ENCODE measurements at places on chromosomes 4 and X. TPM values are rescaled to one million over a fixed set of nuclear protein-coding genes. Genes with fewer than 3 reads are reported as not detected.

Gene ABCG2
- total RNA-seq: 45.6 TPM

Gene PPEF1
- under 0.01 TPM for total RNA-seq

DNA sequence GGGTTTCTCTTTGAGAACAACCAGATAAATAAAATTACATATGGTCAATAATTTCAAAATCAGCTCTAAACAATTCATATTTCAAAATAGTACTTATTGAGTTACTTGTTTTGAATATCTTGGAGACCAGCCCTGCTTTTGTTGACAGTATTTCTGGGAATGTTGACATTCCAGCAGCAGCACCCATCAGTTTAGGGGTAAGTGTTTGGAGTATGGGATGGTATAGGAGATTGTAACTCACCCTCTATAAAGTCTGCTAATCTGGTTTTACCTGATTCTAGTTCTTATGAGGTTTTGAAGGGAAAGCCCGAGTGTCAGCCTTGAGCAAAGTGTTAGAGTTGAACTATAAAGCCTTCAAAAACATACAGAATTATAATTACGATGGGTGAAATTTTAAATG, 139.2 kb upstream of the ANKRD50 start:
- H3K4me1 ChIP-seq: no peaks in the 10 kb centered on the region
- no peak overlapping the region for H3K27ac ChIP-seq

Gene SPACA5B
- not detected for total RNA-seq

Gene NUDT10
- total RNA-seq: 13.1 TPM
